GM13976 (cell line): ENCODE measurements at places on chromosomes 7 and 10.

GRCh38 chr10:130627346-130628045, 491.3 kb downstream of the GLRX3 start:
- no peak for DNase-seq

GRCh38 chr10:128324058-128324827, 198.0 kb upstream of the MKI67 start:
- DNase-seq = no peak

GRCh38 chr7:91683823-91684222, 196.7 kb downstream of the MTERF1 start:
- DNase-seq = no peak

- DNase-seq = no peak
These were observed 22.0 kb downstream of the UMAD1 start for GRCh38 chr7:7662527-7662926.

GRCh38 chr7:66099232-66099550, 15.5 kb upstream of the CRCP start:
- DNase-seq = no peak

DNA sequence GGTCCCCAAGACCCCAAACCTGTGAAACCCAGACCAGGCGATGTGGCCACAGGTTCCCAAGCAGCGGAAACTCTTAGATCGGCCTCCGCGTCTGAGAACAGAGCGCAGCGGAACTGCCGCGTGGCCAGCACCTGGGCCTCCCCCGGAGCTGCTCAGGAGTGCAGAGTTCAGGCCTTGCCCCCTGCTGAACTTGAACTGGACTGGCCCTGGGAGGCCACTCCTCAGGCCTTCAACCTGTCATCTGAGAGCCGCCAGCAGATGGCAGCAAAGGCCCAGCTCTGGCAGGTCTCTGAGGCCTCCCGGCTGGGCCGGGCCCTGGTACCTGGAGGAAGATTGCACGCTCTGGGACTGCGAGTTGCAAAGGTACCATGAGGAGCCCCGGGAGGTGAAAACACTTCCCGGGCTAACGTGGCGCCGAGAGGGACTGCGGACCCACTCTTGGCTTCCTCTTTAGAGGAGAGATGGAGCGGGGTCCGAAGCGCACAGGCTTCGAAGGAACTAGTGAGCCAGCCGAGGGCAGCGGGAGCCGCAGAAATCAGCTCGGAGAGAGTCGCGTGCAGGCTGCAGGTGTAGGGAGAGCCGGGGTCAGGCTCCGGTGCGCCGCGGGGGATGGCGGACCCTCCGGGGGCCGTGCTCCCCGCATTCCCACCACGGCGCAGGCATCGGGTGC, 89.2 kb downstream of the PAXIP1 start:
- peak; percentile 89 for DNase-seq

- DNase-seq = no peak
These were observed 72.5 kb upstream of the KCTD7 start for GRCh38 chr7:66556177-66556548.

DNA sequence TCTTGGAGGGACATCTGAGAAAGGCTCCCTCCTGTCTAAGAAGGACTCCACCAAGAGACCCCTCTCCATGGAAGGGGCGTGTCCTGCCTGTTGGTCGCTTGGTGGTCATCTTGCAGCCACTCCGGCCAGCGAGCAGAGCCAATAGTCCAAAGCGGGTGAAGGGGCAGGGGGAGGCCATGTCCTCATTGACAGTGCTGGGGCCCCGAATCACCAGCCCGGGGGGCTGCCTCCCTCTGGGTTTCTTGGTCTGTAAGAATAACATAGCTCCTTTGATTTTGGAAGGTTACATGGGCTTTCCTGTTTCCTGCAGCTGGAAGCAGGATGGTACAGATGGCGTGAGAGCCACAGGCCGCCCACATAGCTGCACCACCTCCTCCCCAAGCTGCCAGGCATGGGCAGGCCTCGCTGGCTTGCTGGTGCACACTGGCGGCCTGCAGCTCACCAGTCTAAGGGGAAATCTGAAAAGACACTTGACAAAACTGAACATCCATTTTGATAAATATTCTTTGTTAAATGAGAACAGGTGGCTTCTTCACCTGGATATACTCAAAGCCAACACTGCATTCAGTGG, 105.8 kb downstream of the ARHGAP22 start:
- DNase-seq = no peak

DNA sequence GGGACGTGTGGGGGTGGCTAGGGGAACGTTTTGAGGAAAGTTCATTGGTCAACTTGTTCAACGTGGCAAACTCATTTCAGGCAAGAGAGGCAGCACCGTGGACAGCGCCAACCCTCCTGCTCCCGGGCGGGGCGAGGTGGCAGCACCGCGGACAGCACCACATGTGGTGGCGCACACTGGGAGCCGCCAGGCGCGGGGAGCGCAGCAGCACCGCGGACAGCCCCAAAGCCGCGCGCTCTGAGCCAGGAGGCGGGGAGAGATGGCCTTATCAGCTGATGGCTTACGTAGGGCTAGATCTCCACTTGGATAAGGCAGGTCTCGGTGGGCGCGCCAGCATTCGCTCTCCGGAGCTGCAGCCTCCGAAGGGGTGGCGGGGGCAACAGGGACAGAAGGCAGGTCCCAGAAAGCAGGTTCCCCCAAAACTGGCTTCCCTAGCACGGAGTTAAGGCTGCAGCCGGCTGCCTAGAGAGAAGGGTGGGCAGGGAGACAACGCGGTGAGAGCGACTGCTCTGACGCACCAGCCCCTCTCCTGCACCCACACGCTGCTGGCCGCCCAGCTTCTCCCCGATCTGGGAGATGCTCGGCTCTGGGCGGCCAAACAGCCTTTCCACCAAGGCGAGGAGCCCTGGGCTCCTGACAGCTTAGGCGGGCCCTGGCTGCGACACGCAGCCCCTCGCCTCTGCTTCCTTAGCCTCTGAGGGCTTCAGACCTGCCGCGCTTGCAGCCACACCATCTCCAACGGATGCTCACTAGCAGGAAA, at the start of gene HTR5A:
HTR5A (plus strand) TSS at position 333 of the 760 bp plus-strand sequence. CDS start 576 bp downstream, outside the sequence.
- peak; percentile 96 for DNase-seq

GRCh38 chr10:54650547-54650946, 150.5 kb downstream of the PCDH15 start:
- DNase-seq = no peak

DNA sequence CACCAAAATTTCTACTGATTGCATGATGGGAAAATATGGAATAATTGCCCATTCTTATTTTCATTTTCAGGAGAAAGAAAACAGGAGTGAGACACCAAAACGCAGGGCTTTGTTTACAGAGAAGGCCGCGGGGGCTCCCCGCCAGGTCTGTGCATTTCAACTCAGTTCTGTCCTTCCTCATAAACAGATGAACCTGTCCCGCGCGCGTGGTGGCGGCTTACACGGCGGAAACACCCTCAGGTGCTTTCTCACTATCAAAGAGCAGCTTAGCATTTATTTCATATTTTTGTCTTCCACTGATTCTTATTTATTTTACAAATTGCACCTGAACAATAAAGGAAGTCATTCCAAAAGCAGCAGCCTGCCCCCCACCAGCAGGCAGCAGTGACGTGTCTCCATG, 579.4 kb downstream of the PTPRN2 start:
- DNase-seq = no peak

DNA sequence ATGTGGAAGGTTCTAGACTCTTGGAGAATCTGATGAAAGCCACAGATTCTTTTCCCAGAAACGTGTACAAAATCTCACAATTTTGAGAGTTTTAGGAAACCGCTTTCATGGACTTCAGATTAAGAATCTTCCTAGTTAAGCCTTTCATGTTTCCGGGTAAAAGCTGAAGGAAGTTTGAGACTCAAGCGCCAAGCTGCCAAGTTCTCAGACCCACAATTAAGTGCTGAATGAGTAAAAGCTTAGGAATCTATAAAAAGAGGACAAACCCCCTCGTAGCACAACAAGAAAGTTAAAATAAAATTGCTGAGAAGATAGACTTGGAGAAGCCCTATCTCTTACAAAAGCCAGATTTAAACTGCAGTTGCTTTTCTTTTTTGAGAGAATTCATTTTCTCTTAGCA, 99.6 kb downstream of the ST8SIA6 start:
- no peak for DNase-seq

- DNase-seq = no peak
These were observed 201.9 kb upstream of the KAT6B start for GRCh38 chr10:74624501-74624900.

DNA sequence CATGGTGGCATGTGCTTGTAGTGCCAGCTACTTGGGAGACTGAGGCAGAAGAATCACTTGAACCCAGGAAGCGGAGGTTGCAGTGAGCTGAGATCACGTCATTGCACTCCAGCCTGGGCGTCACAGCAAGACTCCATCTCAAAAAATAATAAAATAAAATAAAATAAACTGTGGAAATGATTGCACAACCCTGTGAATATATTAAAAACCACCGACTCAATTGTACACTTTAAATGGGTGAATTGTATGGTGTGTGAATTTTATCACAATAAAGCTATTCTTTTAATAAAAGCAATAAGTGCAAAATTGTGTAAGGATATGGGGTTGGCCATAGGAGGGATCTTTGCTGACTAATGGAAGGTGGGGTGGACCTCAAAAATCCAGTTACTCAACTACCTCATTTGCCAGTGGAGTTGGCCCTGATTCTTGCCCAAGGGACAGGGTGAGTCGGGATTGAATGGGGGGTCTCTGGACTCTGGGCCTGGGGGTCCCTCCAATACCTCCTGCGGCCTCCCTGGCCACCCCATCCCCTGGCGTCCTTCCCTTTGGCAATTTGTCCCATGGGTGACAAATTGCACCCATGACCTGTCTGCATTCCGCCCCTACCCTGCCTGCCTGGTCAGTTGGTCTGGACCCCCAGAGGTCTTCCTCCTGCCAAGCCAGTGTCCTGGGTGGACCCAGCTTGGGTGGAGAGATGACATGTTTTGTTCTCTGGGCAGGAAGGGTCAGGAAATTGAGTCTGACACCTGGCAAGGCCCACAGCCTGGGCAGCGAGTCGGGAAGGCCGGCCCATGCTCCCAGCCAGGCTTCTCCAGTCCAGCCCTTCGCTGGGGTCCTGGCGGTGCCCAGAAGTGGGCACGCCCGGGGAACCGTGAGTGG, 61.7 kb upstream of the ELN start:
- DNase-seq = no peak

- DNase-seq = no peak
These were observed 30.8 kb upstream of the DRGX start for GRCh38 chr10:49426490-49427360.

- DNase-seq = no peak
These were observed 66.8 kb downstream of the PPP1R3C start for GRCh38 chr10:91566115-91566514.

GRCh38 chr7:158933468-158934139, 77.2 kb downstream of the DYNC2I1 start:
- no peak for DNase-seq

DNA sequence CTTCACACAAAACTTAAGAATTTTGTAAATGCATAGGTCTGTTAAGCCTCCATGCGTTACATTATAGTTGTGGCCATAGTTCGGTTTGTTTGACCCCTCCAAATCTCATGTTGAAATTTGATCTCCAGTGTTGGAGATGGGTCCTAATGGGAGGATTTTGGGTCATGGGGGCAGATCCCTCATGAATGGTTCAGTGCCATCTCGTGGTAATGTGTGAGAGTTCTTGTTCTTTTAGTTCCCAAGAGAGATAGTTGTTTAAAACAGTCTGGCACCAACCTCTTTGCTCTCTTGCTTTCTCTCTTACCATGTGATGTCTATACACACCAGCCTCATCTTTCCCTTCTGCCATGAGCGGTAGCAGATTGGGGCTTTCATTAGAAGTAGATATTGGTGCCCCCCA, 264.3 kb downstream of the TCF7L2 start:
- DNase-seq = no peak

DNA sequence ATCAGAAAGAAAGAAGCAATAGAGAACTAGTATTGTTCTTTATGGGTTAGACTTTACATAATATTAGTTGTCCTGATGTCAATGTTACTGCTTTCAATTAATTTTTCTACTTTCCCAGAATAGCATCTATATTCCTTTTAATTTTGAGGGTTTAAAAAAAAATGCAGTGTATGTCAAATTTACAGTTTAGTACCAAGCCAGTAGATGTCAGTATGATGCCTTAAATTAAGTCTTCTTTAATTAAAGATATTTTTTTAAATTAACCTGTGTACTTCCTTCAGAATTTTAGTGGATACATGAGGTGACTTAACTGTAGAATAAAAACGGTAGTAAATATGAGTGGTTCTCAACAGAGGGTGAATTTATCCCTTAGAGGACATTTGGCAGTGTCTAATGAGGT, 35.2 kb upstream of the STOX1 start:
- no peak for DNase-seq

DNA sequence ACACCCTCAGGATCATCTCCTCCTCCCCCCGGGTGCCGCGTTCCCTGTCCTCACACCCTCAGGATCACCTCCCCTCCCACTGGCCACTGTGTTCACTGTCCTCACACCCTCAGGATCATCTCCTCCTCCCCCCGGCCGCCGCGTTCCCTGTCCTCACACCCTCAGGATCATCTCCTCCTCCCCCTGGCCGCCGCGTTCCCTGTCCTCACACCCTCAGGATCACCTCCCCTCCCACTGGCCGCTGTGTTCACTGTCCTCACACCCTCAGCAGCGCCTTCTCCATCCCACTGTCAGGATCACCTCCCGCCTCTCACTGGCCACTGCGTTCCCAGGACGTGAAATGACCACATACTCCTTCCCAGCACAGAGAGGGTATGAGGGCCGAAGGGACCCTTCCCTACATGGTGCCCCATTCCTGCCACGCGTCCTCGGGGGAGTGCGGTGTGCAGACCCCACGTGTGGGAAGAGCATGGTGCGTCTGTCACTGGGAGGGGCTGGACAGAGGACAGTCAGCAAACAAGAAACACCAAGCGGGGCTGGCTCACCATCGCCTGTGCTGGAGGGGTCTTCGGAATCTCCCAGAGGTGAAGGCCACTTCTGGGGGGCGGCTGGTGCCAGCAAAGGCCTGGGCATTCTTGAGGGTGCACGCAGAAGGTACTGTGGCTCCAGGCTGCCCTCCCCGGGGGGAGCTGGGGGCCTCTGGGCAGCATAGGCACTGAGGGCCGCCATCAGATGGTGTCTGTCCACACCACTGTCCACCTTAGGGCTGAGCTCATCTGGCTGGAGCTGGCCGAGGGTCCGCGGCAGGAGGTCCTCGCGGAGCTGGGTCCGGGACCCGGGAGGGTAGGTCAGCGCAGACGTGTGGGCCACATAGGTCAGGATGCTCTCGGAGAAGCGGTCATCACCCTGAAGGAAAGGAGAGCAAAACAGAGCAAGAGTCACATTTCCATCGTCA, 421.0 kb downstream of the PTPRN2 start:
- no peak for DNase-seq

GRCh38 chr7:139738101-139738489, 39.7 kb downstream of the HIPK2 start:
- no peak for DNase-seq

DNA sequence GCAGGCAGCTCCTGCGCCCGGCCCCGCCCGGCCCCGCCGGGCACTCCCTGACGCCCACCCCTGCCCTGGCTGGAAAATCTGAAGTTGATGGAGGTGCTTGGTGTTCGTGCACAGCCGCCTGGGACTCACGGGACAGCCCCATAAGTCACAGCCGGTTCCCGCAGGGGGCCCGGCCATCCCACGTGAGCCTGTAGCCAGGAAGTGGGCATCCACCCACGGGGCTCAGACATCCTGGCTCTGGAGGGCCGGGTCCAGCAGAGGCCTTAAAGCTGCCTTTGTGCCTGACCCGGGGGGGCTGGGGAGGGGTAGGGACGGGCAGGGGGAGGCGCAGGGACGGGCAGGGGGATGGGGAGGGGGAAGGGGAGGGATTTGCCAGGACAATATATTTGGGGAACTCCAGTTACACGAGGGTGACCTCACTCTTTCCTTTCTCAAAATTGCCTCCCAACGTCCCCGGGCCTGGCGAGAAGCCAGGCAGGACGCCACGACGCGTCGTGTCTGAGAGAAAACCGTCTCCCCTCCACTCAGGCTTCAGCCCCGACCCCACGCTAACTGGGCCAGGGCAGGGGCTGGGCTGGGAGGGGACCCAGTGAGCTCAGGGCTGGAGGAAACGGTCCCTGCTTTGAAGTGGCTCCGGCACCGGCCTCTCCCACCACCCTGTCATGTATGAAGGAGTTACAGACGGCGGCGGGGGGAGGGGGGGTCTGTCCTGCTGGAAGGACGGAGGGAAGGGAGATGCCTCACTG, 82.1 kb upstream of the PDGFA start:
- peak; percentile 88 for DNase-seq
